ENCODE measurements at places on chromosomes 5 and 9.

DNA sequence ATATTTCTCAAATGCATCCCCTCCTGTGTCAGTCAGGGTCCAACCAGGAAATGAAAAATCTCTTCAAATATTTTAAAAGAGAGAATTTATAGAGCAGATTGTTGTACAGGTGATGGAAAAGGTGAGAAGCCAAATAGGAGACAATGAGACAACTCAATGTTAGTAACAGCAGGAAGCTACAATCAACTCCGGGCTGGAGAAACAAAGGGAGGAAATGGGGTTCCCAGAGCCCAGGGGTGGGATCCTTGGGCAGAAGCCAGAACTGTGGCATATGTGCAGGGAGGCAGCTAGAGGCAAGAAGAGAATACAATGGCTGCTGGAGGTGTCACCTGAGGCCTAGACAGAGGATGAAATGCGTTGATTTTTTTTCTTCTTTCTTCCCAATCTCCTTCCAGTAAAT, 361.8 kb upstream of the ACTBL2 start:
- no peak for DNase-seq

GRCh38 chr9:15541872-15542271, 11.0 kb upstream of the CCDC171 start:
- no peak for DNase-seq

GRCh38 chr5:116454417-116454927, 120.2 kb downstream of the SEMA6A start:
- DNase-seq: no peak

GRCh38 chr9:4986296-4986695, 1.2 kb downstream of the JAK2 start:
- DNase-seq: no peak

DNA sequence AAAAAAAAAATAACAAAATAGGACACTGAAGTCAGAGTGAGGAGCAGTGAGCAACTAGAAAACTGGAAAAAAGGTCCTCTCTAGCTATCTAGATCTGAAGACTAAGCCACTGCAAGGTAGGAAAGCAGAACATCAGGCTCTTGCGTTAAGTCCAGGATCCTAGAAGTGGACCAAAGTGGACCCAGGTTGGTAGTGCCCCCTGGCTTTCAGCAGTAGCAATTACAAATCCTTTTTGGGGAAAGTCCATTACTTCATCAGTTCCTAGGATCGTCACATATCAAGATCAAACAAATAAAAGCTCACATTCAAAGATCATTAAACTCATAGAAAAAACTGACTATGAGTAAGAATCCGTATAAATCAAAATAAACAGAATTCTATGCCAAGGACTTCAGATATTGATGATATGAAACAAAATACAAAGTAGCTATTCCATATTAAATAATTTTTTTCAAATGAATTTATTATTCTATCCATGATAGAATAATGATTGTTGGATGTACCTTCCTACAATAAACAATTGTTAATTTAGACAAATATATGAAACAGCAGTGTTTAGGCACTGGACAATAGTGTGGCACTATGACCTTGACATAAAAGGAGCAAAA, 6.5 kb upstream of the RICTOR start:
- DNase-seq: peak; percentile 51

GRCh38 chr9:71826279-71826678, 58.0 kb upstream of the CEMIP2 start:
- no peak for DNase-seq

DNA sequence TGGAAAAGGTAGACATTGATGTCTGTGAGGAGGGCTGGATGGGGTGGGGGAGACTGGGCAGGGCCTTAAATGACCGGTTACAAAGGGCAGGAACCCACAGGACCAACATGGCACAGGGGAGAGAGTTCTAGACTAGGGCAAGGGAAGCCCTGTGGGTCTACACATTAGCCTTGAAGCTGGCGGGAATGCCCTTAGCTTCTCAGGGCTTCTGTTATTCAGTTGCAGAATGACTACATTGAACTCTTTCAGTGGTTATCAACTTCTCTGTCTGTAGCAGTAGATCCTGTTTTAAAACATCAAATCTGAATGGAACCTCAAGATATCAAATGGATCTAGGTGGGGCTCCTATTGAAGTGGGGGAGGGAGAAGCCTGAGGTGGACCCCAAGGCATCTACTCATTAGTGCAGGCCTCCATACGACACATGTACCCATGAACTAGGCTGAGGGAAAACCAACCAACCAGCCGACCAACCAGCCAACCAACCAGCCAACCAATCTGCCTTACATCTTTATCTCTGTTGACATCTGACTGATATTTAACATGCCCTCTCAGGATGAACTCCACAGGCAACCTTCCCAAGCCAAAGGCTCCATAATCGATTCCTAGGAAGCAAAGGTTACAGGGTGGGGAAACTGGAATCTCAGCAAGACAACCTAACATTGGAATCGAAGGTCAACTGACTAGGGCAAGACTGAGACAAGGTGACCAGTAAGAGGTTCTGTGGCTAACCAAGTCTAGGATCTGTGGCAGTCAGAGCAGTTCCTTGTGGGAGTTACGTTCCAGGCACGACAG, 48.3 kb downstream of the DAP start:
- DNase-seq: no peak

- no peak for DNase-seq
Measured at GRCh38 chr5:1670351-1670750, 129.3 kb downstream of the MRPL36 start.

DNA sequence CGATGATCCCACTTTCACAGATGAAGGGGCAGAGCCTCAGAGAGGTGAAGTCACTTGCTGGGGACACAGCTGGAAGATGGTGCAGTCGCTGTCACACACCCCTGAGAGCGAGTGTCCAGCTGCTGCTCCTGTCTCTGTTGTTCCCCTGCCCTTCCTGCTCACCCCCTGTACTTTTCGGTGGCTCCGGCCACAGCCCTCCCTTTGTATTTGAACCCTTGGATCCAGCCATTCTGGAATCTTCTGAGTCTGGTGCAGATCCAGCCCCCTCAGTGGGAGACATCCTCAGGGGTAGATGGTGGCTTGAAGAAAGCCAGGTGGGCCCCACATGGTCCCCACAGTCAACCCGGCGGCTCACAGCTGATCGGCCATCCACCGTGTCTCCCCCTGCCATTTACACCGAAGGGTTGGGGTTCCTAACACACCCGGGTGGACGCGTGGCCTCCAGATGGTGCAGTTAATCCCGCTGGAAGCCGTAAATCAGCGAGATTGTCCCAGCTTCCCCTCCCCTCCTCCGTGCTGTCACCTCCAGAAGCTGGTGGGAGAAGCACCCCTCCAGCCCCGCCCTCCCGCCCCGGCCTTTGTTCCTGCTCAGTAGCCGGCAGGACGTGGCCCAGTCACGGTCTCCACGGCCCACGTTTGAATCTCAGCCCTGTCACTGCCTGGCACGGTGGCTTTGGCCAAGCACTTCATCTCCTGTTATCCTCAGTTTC, 204.8 kb downstream of the C9orf50 start:
- peak; percentile 81 for DNase-seq

GRCh38 chr9:86321373-86321772, 32.8 kb downstream of the TUT7 start:
- DNase-seq: no peak

DNA sequence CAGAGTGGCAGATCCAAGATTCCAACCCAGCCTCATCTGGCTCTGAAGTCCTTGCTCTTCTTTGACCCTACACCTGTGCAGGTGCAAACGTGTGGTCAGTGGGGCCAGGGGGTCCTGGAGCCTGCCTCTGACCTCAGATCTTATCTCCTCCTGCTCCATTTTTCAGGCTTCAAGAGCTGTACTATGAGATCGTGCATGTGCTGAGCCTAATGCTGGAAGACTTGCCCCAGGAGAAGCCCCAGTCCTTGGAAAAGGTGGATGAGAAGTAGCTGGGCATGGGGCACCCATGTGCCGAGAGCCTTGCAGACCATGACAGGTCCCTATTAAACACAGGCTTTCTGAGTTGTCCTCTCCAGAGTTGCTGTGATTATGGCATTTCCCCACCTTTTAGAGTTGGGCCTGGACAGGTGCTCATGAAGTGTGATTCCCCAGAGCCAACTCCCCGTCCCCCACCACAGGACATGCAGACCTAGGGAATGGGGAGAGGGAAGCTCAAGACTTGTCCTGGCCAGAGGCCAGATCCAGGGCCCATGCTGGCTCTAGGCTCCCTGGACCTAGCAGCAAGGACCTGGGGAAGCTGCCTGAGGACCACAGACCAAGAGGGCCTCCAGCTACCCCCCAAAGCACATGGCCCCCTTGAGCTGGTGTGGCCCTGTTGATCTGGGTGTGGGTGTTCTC, 22.5 kb downstream of the PITX1 start:
- DNase-seq: peak; percentile 14

- no peak for DNase-seq
Measured at GRCh38 chr9:114114364-114114763, 15.3 kb upstream of the KIF12 start.

DNA sequence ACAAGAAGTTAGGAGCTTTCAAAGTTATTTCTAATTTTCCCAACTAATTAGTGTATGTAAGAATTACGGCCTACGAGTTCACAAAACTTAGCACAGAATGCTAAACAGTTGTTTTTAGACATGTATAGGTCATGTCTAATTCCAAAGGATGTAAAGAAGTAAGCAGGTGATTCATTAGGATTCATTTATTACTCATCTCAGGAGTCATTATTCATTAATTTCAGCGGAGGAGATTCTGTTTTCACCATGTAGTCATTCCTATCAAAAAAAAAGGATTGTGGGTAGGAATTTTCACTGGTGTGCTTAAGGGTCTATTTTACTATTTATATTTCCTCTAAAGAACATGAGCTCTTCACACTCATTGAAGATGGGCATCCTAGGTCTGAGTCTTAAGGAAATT, 532.2 kb downstream of the ACTL7B start:
- no peak for DNase-seq

DNA sequence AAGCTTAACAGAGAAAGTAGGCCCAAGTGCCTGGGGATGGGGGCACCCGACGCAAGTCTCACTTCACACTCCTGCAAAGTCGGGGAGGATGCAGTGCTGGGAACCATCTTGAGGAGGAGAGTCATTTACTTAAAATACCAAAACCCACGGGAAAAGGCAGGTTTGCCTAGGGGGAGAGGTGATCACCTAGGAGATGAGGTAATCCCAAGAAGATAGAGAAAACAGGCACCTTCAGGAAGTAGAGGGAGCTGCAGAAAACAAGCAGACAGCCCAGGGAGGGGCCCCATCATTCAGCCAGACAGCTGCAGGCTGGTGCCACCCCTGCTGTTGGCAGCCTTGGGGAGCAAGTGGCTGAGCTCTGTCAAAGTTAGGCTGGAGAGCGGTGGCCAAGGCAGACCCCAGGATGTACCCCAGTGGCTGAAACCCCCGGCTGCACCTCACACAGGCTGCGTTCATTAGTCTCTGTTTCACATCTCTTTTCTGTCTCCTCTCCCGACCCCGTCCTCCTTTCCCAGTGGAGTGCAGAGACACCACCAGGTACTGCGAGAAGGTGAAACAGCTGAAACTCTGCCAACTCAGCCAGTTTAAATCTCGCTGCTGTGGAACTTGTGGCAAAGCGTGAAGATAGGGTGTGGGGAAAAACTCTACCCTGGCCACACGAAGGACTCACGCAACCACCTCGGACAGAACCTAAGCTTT, 124.9 kb downstream of the SAXO1 start:
- no peak for DNase-seq

- no peak for DNase-seq
Measured at GRCh38 chr5:108061941-108062340, 320.0 kb downstream of the FBXL17 start.

GRCh38 chr5:141960018-141960417, 2.0 kb upstream of the PCDH12 start:
- DNase-seq: peak; percentile 50

- no peak for DNase-seq
Measured at GRCh38 chr5:149423794-149424268, 44.7 kb upstream of the IL17B start.

DNA sequence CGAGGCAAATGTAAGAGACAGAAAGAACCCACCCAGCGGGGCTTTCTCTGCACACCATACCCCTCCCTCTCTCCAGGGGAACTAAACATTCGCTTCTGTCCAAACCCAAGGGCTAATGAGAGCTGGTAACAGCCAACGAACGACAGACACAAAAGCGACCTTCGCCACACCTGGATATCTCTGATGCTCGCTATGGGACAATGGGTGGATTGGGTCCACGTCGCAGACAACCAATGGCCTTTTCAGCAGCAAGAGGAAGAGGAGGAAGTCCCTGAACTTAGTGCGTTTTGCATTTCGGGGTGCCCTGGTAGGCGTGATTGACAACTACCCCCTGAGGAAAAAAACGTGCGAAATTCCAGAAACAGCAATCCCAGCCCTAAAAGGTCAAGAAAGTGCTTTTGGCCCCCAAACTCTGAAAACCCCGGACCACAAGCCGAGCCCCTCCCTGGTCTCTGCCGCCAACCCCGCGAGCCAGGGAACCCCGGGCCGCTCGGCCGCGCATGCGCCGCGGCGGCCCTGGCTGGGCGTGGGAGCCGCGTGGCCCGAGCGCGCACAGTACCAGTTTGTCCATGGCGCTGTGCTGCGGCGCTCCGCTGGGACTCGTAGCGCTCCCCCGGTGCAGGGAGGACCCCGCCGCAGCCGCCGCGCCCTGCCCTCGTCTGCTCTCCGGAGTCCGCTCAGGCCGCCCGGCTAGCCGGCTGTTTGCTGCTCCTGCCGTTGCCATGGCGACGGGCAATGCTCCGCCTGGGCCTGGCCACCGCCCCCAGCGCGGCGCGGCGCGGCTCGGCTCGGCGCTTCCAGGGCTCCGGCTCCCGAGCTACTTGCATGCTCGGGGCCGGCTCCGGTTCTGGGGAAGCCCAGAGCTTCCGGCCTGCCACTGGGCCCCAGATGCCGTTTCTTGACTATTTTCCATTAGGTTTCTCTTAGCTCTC, 66.9 kb upstream of the DNAH5 start:
- DNase-seq: peak; percentile 96

- DNase-seq: no peak
Measured at GRCh38 chr5:133957591-133957990, 10.8 kb downstream of the C5orf15 start.

- DNase-seq: no peak
Measured at GRCh38 chr5:148922606-148923005, 96.2 kb downstream of the ADRB2 start.

GRCh38 chr5:166127766-166128570, 2163.5 kb upstream of the WWC1 start:
- no peak for DNase-seq

DNA sequence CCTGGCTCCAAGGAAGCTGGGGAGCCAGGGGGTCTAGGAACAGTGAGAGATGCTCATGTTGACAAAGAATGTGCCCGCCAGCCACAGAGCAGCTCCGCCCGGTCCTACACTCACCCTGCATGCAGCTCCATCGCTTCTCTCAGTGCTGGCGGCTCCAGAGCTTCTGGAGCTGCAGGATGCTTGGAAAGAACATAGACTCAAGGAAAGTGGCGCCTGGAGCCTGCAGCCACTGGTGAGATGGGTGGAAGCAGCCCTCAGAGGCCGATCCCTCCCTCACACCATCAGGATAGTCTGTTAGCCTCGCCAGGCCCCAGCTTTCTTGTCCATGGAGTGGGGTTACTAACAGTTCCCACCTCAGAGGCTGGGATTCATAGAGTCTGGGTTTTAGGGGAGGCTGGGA, 26.4 kb upstream of the SLC6A19 start:
- DNase-seq: no peak

- DNase-seq: no peak
Measured at GRCh38 chr5:54655761-54656160, 138.2 kb downstream of the SNX18 start.
